ENCODE measurements at places on chromosomes 4 and X. TPM values are rescaled to one million over a fixed set of nuclear protein-coding genes. Genes with fewer than 3 reads are reported as not detected.

Gene LIAS
- total RNA-seq: 15.4 TPM

Gene SATL1
- total RNA-seq: 0.20 TPM

Gene TAF7L
- 0.20 TPM for total RNA-seq

Gene CTAG1A
- total RNA-seq: not detected

Gene CCKAR
- 0.49 TPM for total RNA-seq

Measured in skin of body (tissue), 3 donors.